ENCODE measurements at places on chromosomes 4 and X. TPM values are rescaled to one million over a fixed set of nuclear protein-coding genes. Genes with fewer than 3 reads are reported as not detected.
A peak's percentile ranks its signal among the peaks of the same experiment; 100 is the strongest.

The GAGE12E gene
- not detected for total RNA-seq

DNA sequence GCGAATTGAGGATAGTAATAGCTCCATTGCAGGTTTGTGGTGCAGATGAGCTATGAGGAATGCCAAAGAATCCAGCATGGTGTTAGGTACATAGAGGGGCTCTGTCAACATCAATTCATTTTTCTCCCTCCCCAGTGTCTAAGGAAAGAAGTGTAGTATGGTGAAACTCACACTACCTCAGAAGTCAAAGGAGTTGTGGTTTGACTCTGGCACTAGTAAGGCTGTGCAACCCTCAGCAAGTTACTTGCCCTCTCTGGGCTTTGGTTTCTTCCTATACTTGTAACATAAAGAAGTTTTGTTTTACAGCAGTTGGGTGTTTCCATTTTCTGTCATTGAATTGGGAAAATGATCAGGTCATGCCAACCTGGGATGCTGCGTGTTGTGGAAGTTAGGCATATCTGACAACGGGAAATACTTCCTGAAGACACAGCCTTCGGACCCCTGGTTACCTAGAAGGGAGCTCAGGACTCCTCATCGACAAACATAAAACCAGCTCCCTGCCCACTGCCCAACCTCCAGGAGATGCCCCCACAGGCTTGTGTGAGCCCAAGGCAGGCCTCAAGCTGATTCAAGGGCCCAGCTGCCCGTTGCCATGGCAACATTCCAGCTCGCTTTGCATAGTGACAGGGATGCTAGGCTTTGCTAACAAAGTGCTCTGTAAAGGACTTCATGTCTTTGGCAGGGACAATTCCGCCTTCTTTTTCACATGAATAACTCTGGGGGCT lies 71.4 kb downstream of the RTL5 start:
- DNase-seq, result peak; percentile 34

DNA sequence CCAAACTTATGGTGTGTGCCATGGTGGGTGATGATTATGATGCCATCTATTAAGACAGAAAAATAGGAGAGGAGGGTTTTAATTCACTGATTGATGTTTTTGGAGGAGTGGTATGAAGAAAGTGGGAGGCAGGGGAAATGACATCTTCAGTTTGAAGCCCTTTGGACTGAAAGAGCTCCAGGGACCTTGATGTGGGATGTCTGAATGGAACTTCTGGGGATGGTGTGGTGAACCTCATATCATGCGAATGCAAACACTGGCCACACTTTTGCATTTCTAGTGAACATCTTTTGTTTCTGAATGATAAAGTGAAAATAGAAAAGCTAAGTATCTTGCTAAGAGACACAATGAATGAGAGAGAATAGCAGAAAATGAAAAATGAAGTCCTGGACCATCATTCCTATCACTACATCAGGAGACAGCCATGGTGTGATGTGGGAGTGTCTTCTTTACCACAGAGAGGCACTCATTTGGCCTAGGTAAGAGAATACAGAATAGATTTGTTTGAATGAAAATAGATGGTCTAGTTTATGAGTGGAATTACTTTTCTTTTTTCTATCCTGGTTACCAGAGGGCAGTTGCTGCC lies 123.5 kb downstream of the ZNF827 start:
- DNase-seq, result no peak

The ODAPH gene
- not detected for total RNA-seq

The CSAG1 gene
- total RNA-seq, result 5.1 TPM

DNA sequence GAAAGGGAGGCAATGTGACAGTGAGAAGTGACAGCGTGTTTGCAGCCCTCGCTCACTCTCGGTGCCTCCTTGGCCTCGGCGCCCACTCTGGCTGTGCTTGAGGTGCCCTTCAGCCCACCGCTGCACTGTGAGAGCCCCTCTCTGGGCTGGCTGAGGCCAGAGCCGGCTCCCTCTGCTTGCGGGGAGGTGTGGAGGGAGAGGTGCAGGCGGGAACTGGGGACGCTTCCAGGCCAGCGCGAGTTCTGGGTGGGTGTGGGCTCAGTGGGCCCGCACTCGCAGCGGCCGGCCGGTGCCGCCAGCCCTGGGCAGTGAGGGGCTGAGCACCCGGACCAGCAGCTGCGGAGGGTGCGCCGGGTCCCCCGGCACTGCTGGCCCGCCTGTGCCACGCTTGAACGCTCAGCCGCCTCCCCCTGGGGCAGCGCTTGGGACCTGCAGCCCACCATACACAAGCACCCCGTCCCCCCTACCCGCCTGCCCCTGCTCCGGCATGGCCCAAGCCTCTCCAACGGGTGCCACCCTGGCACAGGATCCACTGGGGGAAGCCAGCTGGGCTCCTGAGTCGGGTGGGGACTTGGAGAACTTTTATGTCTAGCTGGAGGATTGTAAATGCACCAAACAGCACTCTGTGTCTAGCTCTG lies 1142.8 kb upstream of the INTU start:
- no peak for DNase-seq

DNA sequence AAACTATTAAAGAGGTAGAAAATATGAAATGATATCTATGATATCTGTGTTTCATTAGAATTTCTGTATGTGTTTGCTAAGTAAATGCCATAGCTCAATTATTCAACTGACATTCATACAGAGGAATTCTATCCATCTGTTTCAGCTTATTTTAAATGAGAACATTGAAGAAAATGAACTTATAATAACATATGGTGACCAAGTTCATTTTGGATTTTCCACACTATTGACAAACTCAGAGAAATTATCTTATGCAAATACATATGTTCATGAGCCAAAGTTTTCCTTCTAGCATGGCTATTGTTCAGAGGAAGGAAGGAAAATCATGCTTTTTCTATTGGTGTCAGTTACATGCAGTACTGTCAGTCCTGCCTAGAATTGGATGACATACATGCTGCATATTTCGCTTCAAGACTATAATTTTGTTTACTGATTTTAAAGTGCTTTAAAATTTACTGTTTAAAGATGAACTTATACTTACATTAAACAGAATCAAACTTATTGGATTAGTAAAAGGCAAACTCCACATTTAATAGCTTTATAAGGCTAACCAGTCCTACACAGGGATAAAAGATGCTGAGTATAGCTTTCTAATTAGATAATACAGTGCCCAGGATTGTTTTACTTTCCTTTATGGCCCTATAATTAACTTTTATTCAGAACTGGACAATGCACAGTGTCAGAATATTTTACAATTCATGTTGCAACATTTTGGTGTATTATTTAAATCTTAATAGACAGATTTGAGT lies 646.2 kb downstream of the TRAM1L1 start:
- no peak for DNase-seq

DNA sequence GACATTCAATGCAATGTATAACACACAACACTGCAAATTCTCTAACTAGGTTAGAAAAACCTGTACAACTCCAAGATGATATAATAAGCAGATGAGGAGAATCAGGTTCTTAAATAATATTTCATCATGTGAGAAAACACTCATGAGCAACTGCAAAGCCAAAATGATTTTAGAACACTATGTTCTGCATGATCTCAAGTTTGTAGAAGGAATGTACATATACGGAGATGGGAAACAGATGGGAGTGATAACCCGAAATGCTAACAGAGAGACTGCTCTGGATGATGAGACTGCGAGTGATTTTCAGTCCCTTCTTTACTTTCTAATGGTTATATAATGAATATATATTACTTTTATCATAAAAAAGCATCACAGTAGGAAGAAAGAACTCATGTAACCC lies 80.9 kb downstream of the PCYT1B start:
- DNase-seq, result no peak

DNA sequence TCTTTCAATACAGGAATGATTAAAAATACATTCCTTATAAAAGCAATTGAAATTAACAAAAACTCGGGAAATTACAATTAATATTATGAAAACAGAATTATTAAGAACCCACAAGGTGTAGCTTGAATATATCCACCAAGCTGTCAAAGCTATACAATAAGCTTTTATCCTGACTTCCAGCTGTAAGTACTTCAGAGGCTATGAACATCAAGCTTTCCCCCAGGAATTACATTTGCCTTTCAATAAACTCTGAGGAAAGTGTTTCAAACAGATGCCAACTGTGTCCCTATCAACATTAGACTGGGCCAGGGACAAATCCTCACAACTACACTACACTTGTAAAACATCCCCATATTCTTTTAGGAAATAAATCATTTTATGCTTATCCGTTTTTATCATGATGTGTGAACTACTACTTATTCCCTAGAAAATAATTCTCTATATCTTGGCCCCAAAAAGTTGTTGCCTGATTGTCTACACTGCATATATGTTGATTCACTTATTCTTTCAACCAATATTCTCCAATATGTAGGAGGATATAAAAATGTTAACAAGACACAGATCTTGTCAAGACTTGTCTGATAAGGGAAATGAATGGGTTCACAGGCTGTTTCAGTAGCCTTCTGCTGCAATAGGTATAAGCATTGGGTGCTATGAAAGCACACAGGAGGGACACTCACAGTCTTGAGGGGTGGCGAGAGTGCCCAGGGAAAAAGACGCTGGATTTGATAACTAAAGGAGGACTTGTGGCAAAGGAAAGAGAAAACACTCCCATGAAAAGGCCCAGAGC lies 494.1 kb downstream of the CENPC start:
- no peak for DNase-seq

DNA sequence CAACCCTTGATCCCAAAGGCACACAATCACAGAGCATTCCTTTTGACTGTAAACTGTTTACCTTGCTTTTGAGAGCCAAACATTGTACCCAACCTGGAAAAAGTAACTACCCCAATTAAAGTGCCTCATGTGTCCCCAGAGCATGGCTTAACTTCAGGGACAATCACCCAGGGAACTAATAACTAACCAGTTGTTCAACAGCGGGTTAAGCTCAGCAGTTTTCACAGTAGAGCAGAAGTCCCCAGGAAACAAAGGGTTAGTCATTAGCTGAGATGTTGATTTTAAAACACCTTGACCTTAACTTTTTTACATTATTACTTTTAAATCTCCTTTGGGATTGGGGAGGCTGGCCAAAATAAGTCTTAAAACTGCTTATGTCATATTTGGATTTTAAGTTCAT lies 94.8 kb downstream of the RELL1 start:
- DNase-seq, result no peak

- DNase-seq, result peak; percentile 33
Observed at GRCh38 chrX:126552313-126553022, at the start of gene DCAF12L1. Gene DCAF12L1, minus strand, starts transcription at chrX:126552814. Its CDS starts 206 bp downstream, at chrX:126552608.

DNA sequence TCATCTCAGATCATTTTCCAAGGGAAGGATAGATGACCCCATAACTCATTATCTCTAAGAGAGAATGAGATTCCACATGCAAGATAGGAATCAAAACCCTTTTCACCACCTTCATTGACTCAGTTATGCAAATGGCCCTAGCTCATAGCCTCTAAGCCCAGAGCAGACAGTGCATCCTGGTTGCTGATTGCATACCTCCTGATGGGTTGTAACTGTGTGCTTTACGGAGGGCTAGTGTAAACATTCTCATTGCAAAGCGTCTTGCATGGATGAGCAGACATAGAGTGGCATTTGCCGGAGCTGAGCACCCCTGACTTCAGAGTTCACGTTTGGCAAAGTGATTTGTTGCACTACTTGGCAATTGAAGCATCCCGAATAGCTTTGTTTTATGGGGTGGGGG lies 151.0 kb downstream of the VCX3A start:
- DNase-seq, result no peak

DNA sequence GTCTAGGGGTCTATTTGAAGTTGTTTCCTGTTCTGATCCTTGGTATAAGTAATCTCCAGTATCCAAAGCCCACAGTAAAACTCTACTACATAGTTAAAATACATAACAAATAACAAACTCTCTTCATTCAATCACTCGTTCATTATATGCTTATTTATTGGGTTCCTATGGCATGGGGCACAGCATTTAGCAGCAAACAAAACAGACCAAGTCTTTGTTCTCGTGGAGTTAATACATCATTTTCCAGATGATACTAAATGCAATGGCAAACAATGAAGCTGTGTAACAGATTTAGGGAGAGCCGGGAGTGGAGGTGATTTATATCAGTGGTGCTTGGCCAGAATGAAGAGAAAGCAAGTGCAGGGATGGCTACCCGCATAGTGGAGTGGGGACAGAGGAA lies 36.6 kb upstream of the SPARCL1 start:
- DNase-seq, result no peak

Data from endothelial cell (in vitro differentiated cells).